ENCODE measurements at places on chromosomes 3 and 15. TPM values are rescaled to one million over a fixed set of nuclear protein-coding genes. Genes with fewer than 3 reads are reported as not detected.
A peak's percentile ranks its signal among the peaks of the same experiment; 100 is the strongest.

DNA sequence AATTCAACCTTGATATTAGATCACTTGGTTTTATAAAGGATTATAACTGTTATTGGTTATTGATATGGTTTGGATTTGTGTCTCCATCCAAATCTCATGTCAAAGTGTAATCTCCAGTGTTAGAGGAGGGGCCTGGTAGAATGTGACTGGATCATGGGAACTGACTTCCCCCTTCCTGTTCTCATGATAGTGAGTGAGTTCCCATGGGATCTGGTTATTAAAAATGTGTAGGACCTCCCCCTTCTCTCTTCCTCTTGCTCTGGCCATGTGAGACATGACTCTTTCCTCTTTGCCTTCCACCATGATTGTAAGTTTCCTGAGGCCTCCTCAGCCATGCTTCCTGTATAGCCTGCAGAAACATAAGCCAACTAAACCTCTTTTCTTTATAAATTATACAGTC lies 136.0 kb upstream of the UBE2E2 start:
- DNase-seq, result no peak

- peak; percentile 46 for DNase-seq
These were observed 26.0 kb downstream of the ACAP2 start for GRCh38 chr3:195416795-195417194.

GRCh38 chr3:132378846-132379245 lies 38.5 kb upstream of the DNAJC13 start:
- no peak for DNase-seq

DNA sequence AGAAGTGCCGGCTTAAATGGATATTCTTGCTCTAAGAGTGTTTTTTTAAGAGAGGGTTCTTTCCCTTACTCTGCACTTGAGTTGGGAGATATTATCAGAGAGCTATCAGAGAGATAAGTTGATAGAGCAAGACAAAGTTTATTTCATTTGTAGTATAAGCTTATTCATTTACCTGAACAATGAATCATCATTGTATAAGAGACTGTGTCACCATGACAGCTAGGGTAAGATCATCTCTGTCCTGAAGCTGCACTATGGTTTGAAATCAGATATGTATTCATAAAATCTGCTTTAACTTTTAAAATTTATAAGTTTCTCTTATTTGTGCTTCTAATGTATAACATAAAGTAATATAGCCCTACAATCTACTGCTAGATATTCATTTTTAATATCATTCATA lies 128.1 kb upstream of the ARL6 start:
- DNase-seq, result no peak

DNA sequence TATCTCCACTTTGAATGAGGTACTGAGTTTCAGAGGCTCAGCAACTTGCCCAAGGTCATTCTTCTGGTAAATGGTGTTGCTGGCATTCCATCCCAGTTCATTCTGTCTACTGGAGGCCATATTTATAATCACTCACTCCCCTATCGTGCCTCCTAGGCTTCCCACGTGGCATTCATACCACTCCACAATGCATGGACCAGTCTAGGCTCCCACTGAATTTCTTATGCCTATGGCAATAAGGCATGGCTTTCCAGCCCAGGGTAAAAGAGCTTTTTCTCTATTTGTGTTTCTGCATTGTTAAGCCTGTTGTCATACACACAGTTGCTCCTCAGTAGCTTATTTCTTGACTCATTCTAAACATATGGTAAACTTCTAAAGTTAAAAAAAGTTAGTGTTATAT lies 19.9 kb downstream of the BBX start:
- DNase-seq, result no peak

- DNase-seq, result no peak
These were observed 86.9 kb upstream of the SLC25A26 start for GRCh38 chr3:66133853-66134445.

DNA sequence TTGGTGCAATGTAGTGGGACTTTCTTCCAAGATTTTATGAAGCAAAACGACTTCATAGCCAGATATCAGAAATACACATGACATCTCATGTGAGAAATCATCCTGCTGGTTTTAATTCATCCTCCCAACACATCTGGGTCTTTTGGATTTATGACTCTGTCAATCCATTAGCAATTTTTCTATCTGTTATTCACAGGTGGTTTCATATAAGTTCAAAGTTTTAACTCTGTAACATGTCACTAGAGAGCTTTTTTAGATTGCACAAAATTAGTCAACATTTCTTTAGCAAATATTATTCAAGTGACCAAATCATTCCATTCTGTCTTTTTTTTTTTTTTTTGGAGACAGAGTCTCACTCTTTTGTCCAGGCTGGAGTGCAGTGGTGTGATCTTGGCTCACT lies 30.4 kb downstream of the SQOR start:
- DNase-seq, result no peak

- DNase-seq, result no peak
These were observed 132.3 kb downstream of the LMLN start for GRCh38 chr3:198092276-198092675.

DNA sequence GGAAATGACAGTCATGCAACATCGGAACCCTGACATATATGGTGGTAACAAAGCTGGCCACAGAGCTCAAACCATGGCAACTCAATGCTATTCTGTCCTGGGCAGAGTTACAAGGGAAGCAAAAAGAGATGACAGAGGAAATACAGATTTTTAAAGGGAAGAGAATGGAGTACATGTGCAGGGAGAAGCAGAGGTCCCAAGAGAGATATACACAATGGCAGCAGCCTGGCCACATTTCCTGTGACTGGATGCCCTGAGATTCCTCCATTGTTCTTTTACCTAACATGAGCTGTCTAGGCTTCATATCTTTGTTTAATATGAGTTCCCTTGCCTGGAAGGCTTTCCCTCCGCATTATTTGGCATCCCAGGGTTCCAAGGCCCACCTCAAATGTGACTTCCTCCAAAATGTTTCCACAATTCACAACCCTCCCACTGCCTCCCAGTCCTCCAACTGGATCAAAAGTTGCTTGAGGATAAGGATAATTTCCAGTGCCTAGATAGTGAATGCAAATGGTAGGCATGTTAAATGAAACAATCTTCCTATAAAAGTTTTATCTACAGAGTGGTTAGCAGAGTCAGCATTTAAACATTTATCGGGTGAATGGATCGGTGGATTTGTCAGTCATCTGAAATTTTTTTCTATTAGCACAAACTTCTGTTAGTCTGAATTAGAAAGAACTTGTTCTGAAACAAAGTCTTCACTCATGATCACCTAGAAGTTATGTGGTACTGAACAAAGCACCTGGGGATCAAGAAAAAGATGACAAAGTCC lies 86.2 kb downstream of the DHX30 start:
- DNase-seq, result no peak

DNA sequence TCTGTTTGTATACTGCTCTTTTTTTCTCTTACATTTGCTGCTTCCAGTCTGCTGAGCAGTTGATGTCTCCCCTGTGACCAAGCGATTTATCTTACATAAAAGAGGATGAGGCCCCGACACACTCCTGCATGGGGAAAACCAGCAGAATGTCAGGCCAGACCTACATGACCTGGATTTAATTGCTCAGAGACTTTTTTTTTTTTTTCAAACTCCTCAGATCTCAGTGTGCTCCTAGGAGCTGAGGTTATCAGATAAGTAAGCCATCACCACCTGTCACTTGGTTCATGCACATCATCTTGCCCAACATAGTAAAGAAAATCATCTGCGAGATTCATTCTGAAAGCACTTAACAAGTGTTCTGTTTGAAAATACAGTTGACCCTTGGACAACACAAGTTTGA lies 163.1 kb downstream of the PLCL2 start:
- no peak for DNase-seq

DNA sequence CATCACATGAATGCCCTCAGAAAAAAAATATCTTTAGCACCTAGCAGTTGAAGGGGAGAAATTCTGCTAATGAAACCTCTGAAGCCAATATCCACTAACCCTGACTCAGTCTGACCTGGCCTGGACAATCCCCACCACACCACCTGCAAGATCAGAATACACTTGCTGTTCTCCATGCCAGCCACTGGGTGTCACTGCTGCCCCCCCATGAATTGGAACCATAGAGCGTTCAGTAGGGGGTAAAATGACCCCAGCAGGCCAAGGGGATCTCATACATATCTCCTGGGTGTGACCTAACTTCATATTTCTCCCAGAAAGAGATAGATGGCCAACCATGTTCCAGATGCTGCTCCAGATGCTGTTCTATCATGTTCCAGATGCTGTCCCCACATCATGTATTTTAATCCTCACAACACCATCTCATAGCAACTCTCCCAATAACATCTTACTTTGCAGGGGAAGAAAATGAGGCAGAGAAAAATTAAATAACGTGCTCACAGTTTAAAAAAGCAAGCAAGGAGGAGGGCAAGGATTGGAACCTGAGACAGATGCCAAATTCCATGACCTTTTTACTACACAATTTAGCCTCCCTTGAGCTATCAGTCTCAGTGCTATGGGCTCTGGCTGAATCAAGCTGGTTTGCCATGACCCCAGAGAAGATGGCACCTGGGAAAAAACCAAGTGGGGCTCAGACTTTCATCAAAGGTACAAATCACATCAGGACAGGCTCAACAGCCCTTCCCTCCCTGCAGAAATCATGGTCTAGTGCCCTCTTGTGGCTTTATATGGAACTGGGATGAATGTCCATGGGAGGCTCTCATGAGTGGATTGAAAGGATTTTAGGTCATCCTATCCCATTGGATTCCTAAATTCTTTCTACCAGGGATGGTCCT lies 12.4 kb downstream of the NTRK3 start:
- peak; percentile 36 for DNase-seq

DNA sequence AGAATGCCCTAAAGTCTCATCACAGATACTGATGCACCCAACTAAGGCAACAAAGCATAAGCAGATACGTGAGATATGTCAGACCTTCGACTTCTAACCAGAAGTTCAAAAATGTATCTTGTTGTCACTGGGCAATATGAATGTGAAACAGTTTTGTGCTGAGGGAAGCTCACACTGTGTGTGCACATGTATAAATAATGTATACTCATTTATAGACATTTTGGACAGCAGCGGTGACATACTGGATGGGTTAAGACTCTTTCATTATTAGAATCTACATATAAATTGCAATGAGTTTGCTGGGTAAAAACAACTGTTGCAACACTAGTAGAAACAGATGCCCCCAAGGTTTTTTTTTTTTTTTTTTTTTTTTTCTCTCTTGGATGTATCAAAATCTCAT lies 37.9 kb downstream of the TIGIT start:
- no peak for DNase-seq

GRCh38 chr3:33401781-33402180 lies 38.4 kb downstream of the UBP1 start:
- DNase-seq, result no peak

DNA sequence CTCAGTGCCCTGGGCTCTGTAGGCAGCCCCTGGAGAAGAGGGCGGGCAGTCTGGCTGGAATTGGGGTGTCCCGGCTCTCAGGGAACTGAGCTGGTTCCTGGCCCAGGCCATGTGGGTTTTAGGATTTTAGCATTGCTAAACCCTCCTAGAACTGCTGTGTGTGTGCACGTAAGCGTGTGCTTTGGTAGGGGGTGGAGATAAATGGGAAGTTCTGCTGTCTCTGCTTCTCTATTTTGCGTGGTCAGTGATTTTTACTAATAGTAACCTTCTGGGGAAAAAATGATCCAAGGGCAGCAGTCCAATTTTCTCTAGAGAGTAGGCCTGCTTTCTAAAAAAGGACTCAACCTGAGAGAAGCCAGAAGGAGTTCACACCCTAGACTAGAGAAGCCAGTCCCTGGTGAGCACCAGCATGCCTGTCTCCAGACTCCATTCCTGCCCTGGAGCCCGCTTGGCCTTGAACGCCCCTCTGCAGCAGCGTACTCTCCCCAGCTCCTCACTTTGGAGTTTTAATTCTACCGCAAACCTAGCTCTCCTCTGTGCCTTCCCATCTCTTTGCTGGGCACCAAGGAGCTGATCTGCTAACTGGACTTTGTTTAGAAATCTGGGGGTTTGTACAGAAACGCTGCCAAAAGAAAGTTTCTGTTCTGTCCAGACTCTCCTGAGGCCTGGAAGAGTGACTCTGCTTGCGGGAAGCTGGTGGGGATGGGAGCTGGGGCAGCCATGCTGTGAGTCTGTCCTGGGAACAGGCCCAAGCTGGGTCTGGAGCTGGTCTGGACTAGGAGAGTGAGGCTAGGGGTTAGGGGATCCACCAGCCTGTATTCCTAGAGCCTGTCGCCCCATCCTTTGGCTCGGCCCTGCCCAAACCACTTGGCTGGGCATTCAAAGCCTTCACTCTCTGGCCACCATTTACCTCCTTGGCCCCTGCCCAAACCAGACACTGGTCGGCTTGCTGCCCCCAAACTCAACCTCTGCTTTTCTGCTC lies 19.7 kb downstream of the CORO2B start:
- DNase-seq, result no peak

DNA sequence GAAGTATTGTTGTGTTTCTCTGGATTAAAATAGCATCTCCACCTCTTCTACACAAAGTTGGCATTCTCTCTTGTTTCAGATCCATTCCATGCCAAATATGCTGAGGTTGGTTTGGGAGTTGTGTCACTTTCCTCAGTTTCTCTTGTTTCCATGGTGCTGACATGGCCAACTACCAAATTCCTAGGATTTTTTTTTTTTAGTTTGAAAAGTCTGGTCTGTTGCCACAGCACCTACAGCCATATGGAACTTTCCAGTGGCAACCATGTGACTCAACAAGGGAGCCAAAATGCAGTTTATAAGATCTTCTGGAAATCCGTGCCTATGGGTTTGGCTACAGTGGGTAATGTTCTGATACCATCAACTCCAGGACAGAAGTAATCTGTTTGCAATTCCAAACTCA lies 96.0 kb upstream of the CLSTN2 start:
- DNase-seq, result no peak

DNA sequence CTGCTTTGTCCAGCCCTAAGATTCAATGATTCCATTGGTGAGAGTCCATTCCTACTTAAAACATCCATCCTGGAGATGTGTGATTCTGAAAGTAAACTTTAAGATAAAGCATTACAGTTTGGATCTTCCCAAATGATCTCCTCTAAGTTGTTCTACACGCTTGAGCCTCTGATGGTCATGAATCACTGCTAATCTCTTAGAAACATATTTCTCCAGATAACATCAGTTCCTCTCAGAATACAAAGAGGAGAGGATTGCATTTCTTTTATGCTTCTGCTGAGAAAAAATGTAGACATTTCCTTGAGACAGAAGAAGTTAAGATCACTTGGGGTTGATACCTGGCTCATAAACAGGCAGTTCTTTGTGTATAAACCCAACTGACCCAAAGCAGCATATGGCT lies 281.2 kb upstream of the DPH6 start:
- peak; percentile 61 for DNase-seq

- DNase-seq, result no peak
These were observed 113.7 kb upstream of the PRTG start for GRCh38 chr15:55856506-55857164.

GRCh38 chr3:196050597-196050996 lies 31.3 kb downstream of the TFRC start:
- DNase-seq, result no peak

- DNase-seq, result no peak
These were observed 437.3 kb downstream of the TBL1XR1 start for GRCh38 chr3:176759815-176760506.

GRCh38 chr3:36796881-36797280 lies 32.5 kb upstream of the DCLK3 start:
- peak; percentile 50 for DNase-seq

GRCh38 chr3:150030841-150031240 lies 60.1 kb upstream of the PFN2 start:
- DNase-seq, result no peak

GRCh38 chr3:155603302-155603701 lies 141.6 kb downstream of the PLCH1 start:
- DNase-seq, result no peak

CFAP91 gene
- not detected for total RNA-seq

CCR8 gene
- not detected for total RNA-seq

MESP2 gene
- 0.31 TPM for total RNA-seq

PAQR9 gene
- not detected for total RNA-seq

CD200 gene
- 13.0 TPM for total RNA-seq

UBA5 gene
- 29.2 TPM for total RNA-seq

DZIP1L gene
- total RNA-seq, result 11.4 TPM

KNG1 gene
- total RNA-seq, result not detected

TRH gene
- total RNA-seq, result not detected

ATP8B4 gene
- total RNA-seq, result not detected

Data from mammary epithelial cell (primary cell).